H54 (cell line): ENCODE measurements at places on chromosomes 13 and 19.

DNA sequence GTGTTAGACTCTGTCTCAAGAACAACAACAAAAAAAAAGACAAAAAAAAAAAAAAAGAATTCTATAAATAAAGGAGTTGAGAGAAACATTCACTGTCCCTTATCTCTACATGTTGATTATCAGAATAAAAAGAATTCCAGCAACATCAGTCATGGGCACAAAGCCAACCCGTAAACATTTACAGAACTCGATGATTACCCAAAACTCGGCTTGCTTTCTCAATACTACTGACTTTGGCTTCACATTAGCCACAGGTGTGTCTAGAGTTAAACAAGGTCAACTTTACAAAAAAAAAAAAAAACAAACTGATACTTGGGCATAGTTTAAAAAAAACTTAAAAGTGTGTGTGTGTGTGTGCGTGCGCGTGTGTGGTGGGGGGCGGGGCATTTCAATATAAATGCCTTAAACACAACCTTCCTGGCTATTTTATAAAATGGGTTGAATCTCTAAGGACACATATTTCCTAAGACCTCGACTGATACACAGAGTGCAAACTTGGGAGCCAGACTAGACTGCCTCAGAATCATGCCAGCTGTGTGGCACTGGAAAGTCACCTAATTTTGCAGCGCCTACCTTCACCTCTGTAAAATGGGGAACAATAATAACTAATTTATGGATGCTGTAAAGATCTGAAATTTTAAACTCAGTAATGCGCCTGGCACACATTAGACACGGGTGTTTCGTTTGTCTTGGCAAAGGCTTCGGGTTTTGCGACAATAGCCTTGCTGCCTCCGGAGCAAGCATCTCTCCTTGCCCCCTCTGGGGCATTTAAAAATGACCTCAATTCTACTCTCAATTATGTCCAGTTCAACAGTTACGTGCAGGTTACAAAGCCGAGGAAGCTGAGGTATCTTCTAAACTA lies 922 bp downstream of the EBPL start:
- peak; percentile 31 for DNase-seq

DNA sequence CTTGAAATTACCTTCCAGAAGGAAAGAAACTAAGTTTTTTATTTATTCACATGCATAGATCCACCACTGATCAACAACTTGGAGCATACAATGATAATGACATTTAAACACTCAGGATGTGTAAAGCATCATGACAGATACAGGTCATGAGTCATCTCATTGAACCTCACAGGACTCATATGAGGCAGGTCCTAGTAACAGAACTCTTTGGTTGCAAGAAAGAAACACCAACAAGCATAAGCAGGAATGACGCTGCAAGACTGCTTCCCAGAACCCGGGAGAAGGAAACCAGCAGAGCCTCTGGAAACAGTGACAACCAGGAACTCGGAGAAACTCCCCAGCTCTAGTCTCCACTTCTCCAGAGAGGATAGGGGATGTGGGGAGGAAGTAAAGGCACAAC lies 60.8 kb upstream of the IPO5 start:
- DNase-seq: peak; percentile 51

DNA sequence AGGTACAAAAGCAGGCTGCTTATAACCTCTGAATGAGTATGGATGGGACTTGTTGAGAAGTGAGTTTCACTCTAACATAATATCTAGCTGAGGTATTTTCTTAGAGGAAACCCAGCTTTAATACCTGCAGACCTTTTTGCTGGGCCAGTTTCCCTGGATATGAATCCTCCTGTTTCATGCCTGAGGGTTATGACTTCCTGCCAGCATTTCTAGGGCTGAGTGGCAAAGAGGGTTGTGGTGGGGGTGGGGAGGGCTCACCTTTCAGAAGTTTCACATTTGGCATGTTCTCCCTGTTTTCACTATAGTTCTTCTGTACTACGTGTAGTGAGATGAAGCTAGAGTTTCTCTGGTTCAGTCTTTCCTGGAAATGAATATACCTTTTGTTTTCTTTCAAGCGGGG lies 73.7 kb downstream of the LACC1 start:
- DNase-seq: no peak

GRCh38 chr19:31149441-31149941 lies 199.7 kb downstream of the TSHZ3 start:
- DNase-seq: no peak

DNA sequence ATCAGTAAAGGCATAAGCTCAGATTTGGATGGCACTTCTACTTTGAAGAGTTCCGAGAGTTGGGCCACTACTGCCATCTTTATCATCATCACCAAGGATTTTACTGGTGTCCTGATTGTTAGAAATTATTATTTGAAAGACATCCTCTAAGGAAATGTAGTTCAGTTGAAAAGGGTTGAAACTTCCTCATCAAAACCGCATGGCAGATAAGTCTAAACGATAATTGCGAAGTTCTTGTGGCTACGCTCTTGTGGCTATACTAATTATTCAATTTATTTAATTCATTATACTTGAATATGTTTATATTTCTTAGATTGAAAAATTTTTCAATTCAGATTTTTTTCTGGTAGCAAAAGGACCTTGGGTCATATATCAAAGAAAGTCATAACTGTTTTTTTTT lies 22.4 kb downstream of the TNFRSF19 start:
- DNase-seq: no peak

- no peak for DNase-seq
These were observed 135.6 kb downstream of the TM9SF2 start for GRCh38 chr13:99636728-99637353.

GRCh38 chr13:43786472-43786765 lies 353 bp downstream of the ENOX1 start:
- DNase-seq: no peak

DNA sequence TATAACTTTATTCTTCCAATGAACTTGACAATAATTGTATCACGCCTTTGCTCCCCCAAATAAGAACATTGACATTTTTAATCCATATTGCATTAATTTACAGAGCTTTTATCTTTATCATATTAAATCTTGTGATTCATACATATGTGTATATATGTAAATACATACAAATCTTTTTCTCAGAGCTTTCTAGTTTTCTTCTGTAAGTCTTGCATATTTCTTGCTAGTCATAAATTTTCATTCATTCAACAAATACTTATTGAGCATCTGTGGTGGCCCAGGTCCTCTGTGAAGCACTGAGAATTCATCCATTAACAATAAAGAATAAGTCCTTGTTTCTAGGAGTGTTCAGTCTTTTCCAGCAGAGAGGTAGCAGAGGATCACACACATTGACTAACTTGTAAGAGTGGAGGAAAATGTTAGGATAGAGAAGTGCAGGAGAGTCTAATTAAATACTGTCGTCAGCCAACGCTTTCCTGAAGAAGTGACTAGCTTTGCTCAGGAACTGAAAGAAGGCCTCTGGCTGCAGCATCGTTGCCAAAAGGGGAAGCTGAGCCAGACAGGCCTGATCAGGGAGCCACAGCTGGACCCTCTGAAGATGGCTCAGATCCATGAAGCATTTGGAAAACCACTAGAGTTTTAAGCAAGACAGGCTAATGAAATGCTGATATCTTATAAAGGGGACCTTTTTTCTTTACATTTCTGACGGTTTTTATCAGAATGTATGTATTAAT lies 38.6 kb upstream of the LAMP1 start:
- no peak for DNase-seq

GRCh38 chr19:56538761-56539263 lies at the start of gene ZFP28:
TSS of gene ZFP28 (plus strand) at chr19:56538948. CDS start at chr19:56539019, 71 bp downstream.
- DNase-seq: peak; percentile 89

DNA sequence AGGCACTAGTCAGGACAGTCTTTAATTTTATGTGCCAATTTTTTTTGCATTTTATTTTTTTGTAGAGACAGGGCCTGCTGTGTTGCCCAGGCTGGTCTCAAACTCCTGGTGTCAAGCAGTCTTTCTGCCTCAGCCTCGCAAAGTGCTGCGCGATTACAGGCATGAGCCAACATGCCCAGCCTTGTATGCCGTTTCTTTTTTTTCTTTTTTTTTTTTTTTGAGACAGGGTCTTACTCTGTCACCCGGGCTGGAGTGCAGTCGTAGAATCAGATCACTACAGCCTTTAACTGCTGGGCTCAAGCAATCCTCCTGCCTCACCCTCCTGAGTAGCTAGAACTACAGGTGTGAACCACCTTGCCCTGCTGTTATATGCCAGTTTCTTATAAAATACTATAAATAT lies 26.4 kb downstream of the BORA start:
- DNase-seq: no peak

DNA sequence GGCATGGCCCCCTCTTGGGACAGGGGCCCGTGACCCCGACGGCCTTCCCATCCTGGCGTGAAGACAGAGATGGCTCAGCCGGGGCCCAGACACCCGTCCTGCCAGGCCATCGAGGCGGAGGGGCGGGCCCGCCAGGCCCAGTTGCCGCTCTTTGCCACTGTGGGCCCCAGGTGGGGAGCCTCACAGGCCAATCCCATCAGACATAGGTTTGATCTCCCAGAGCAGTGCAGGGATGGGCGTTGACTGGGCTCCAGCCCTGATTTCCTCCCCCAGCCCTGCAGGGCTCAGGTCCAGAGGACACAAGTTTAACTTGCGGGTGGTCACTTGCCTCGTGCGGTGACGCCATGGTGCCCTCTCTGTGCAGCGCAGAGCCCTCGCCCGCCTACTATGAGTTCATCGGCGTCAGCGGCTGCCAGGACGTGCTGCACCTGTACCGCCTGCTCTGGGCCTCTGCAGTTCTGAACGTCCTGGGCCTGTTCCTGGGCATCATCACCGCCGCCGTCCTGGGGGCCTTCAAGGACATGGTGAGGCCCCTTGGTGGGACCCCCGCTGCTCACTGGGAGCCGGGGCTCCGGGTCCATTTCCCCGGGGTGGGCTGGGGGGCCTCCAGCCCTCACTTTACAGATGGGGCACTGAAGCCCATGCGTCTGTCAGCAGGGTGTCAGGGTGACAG lies 42.4 kb downstream of the TMEM255B start:
- DNase-seq: no peak

- no peak for DNase-seq
These were observed 12.7 kb downstream of the PRKCG start for GRCh38 chr19:53894707-53895106.

- no peak for DNase-seq
These were observed 114.3 kb upstream of the SERP2 start for GRCh38 chr13:44259045-44260027.

DNA sequence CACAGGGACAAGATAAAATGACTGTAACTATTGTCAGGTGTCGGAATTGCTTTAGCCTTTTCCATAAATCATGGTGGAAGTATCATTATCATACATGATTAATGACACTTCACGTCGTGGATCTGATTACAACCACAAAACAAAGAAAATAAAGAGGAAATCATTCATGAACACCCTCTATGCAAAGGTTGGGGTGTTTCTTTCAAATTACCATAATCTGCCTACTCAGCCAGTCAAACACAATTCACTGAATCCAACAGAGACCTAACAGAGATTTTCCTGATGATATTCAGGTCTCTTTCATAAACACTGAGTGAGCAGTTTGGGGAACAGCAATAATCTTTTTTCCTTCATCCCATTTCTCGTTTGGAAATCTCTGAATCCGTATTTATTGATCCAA lies 625.6 kb downstream of the DCT start:
- no peak for DNase-seq

GRCh38 chr19:7356899-7357627 lies 8.3 kb downstream of the ARHGEF18 start:
- no peak for DNase-seq

- DNase-seq: no peak
These were observed 6.5 kb downstream of the LRFN1 start for GRCh38 chr19:39314016-39314728.

DNA sequence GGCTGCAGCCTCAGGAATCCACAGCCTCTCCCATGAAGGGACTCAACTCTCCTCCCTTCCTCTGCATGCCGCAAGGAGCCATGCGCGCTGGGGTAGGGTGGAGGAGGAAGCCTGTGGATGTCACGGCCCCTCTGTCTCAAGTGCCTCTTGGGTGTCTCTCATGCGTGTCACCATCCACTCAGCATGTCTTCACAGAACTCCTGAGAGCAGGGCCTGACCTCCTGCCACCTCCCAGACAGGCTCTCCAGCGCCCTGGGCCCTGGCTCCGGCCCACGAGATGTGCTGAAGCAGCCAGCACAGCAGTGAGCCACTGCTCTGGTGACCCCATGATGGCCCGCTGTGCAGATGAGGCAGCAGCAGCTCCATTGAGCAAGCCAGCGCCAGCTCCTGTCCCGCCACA lies 25.9 kb upstream of the SPACA7 start:
- no peak for DNase-seq

DNA sequence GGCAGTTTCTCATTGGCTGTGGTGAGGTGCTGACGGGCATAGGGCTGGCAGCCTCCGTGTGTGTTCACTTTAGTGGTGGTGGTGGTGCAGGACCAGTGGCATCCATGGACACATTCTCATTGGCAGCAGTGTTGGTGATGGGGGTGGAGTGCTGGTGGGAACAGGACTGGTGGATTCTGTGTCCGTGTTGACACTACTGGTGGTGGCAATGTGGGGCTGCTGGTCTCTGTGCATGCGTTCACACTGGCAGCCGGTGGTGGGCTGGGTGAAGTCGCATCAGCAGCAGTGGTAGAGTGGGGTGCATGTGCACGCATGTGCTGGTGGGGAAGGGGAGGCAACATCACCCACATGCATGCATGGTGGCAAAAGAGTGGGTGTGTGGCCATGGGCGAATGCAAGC lies 1471.4 kb upstream of the PCDH20 start:
- DNase-seq: no peak

DNA sequence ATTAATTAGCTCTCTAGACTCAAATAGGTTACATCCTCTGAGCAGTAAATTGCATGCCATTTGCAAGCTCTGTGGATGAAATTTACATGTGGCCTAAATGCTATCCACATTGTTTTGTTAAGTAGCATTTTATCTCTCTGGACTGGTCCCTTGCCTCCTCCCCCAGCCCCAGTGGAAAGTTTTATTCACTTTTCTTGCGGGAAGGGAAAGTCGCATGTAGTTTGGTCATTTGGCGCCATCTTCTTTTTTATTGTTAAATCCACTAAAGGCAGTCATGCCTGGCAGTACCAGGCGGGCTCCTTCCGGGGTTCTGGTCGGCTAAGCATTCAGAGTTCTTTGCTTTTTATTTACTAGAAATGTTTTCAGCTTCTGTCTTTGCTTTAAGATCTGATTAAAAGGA lies 188.7 kb downstream of the TM9SF2 start:
- DNase-seq: no peak

DNA sequence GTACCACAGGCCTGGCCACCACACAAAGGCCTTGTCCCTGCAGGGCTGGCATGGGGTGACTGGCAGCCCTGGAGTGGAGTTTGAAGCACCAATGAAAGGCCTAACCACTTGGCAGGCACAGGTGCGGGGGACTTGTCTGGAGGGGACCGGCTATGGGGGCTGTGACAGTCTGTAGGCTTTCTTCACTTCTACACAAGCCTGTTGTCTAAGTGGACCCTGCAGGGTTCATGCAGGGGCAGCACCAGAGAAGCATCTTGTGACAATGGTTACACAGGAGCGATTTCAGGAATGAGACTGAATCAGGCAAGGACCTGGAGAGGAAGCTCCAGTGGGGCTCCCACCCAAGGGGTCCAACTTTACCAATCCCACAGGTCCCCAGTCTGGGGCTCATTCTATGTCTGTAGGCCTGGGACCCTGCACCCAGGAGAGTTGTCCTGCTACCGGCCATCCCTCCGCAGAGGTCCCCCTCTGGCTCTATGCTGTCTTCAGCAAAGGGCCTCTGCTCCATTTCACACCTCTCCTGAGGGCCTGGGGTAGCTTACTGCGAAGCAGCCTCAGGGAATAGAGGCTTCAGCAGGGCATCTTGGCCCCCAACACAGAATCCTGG lies 2.3 kb upstream of the ZNF837 start:
- DNase-seq: no peak
